Prostate gland (tissue), 2 donors: ENCODE measurements at places on chromosomes 16 and 17. TPM values are rescaled to one million over a fixed set of nuclear protein-coding genes. Genes with fewer than 3 reads are reported as not detected.

DNA sequence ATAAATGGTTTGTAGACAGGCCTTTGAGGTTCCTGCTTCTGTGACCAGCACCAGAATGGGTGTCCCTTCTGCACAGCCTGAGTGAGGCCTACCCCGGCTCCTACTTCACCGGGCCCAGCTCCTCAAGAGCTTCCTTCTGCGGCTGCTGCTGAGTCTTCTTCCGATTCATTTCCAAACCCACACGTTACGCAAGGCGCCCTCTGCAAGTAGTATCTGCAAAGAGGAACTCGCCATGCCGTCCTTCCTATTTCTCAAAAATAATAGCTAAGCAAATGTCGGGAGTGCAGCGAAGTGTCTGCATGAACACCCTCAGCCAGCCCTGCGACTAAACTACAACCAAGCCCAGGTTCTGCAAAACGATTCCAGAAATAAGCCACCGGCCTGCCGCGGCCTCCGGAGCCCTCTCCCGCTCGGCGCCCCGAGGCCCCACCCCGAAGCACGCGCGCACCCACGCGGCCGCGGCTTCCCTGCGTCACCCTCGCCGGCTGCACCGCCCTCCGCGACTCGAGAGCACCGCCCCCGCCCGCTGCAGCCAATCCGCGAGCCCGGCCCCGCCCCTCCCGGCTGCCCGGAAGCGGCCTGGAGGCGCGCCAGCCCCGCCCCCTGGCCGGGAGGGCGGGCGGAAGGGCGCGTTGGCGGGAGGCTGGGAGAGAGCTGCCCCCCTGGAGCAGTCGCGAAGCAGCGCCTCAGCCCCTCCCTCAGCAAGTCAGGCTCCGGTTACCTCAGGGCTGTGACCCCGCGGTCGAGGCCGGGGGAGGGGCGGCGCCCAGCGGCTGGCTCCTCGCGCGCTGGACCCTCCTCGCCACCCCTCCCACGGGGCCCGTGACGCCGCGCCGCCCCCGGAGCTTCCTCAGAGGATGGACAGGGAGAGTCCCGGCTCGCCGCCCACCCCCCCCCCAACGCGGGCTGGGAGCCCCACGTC lies 8.3 kb downstream of the MNT start:
- peaks cover 43% of the 10 kb centered on the region for H3K4me1 ChIP-seq
- peak overlapping the region; percentile 99 for H3K27ac ChIP-seq
- no peaks in the 10 kb centered on the region for H3K27me3 ChIP-seq
- H3K4me3 ChIP-seq: peak overlapping the region; percentile 80

DNA sequence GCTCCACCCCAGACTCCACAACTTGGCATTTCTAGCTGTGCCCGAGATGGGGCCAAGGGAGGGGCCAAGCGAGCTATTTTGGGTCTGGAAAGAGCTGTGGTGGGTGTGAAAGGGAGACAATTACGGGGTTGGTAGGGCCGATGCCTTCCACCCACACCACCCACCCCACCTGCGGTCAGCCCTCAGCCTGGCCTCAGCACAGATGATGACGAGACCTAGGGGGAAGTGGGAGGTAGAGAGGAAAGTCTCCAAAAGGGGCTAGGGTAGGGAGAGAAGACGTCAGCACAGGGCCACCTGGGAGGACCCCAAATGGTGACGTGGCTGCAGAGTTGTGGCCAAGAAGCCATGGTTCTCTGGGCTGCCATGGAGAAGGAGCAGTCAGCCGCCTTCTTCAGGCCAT lies 83.1 kb downstream of the SDK2 start:
- DNase-seq: no peak
- H3K36me3 ChIP-seq: no peaks in the 10 kb centered on the region

Gene CES4A
- 10.7 TPM for total RNA-seq

DNA sequence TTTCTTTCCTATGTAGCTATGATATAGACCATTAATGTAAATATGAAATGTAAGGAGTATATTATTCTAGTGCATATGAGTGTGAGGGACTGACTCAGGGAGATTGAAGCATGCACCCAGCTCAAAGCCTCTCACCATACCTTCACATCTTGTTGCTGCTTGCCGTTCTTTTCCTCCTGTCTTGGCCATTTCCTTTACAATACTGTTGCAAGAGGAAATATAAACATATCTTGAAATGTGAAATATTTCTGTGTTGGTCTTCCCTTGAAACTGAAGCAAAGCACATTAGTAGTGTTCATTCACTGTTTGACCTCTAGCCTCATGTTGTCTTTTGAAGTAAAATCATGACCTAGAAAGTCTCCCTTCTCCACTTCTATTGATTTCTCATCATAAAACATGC lies 46.6 kb downstream of the PHKB start:
- no peaks in the 10 kb centered on the region for H3K4me1 ChIP-seq
- no peak for DNase-seq
- H3K36me3 ChIP-seq: peaks cover 5% of the 10 kb centered on the region
- H3K4me3 ChIP-seq: no peak overlapping the region

DNA sequence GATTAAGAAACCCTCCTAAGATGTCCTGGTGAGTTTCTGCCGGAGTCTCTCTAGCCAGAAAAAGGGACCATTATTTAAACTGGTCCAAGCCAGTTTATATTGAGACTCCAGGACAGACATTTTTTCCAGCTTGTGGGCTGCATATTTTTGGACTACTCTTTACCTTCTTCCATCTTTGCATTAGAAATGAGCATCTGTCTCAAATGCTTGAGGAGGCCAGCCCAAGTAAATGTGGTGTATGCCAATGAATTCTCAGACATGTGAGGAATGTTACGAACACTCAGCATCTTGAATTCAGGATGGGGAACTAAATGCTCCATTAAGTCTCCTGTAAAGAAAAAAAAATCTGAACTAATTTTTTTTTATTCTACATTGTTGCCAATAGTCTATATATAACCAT lies 18.4 kb downstream of the TUBD1 start:
- no peak overlapping the region for H3K27ac ChIP-seq
- H3K27me3 ChIP-seq: no peaks in the 10 kb centered on the region
- peaks cover 15% of the 10 kb centered on the region for H3K4me1 ChIP-seq
- H3K36me3 ChIP-seq: no peaks in the 10 kb centered on the region
- H3K4me3 ChIP-seq: no peak overlapping the region
- DNase-seq: no peak

GRCh38 chr17:83170571-83171260 lies 91.3 kb downstream of the METRNL start:
- H3K27me3 ChIP-seq: no peaks in the 10 kb centered on the region
- H3K27ac ChIP-seq: no peak overlapping the region
- DNase-seq: no peak
- no peaks in the 10 kb centered on the region for H3K36me3 ChIP-seq

Gene CDH8
- total RNA-seq: 1.0 TPM
